ENCODE measurements at places on chromosomes 16 and 17.

GRCh38 chr16:77387815-77388209 lies 47.0 kb downstream of the ADAMTS18 start:
- DNase-seq = no peak

DNA sequence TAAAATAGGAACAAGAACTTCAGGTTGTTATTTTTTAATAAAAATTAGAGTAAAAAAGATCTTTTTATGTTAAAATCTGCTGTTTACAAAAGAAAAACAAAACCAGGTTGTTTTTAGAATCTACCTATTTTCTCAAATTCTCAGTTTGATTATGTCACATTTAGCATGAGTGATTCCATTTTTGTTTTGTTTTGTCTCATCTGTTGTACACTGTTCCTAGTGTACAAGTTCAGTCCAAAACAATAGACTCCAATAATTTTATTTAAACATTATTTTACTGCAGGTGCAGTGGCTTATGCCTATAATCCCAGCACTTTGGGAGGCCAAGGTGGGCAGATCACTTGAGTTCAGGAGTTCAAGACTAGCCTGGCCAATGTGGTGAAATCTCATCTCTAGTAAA lies 2142.7 kb downstream of the TP53TG3F start:
- DNase-seq = no peak

GRCh38 chr16:27312580-27313421 lies 973 bp upstream of the IL4R start:
- no peak for DNase-seq

DNA sequence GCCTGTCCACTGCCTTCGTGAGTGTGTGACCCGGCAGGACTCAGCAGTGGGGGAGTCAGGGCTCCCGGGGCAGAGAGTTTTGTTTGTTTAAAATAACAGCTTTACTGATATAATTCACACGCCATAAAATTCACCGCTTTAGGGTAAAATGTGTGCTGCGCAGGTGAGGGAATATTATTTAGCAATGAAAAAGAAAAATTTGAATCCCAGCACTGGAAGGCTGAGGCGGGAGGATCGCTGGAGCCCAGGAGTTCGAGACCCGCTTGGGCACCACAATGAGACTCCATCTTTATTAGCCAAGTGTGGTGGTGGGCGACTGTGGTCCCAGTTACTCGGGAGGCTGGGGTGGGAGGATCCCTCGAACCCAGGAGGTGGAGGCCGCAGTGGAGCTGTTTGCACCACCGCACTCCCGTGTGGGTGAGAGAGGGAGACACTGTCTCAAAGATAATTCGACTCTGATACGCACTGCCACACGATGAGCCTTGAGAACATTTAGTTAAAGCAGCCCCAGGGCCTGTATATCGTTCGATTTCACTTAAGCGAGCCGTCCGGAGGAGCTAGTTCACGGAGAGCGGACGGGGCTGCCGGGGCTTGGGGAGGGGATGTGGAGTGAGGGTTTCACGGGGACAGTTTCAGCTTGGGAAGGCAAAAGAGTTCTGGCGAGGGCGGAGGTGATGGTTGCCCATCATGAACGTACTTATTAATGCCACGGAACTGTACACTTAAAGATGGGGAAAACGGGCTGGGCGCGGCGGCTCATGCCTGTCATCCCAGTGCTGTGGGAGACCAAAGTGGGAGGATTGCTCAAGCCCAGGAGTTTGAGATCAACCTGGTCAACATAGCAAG lies 10.2 kb downstream of the TELO2 start:
- no peak for DNase-seq

- DNase-seq = no peak
These were observed 20.8 kb downstream of the ZFPM1 start for GRCh38 chr16:88473666-88474534.

Data from GM12864 (cell line).